ENCODE measurements at places on chromosomes 11 and 22.

DNA sequence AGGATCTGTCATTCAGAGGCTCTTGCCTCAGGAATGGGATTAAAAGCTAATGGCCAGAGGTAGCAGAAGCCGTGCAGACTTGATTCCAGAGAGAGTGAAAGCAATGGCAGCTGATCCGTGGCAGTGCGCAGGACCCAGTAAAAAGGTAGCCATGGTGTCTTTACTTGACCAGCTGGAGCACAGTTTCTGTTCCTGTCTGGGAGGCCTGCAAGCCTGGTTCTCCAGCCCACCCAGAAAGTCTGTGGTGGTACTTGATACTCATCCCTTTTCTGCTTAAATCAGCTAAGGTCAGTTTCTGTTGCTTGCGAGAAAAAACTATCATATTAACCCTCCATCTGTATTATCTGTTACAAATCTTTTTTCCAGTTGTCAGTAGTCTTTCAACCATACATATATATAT, 86.7 kb downstream of the RPS6KA4 start:
- no peak for DNase-seq

GRCh38 chr22:30253205-30253852, 6.8 kb upstream of the LIF start:
- no peak for DNase-seq

- no peak for DNase-seq
Observed at GRCh38 chr11:64853709-64854108, 9.3 kb upstream of the CDC42BPG start.

GRCh38 chr11:78784321-78785061, 209.8 kb upstream of the NARS2 start:
- DNase-seq, result no peak

DNA sequence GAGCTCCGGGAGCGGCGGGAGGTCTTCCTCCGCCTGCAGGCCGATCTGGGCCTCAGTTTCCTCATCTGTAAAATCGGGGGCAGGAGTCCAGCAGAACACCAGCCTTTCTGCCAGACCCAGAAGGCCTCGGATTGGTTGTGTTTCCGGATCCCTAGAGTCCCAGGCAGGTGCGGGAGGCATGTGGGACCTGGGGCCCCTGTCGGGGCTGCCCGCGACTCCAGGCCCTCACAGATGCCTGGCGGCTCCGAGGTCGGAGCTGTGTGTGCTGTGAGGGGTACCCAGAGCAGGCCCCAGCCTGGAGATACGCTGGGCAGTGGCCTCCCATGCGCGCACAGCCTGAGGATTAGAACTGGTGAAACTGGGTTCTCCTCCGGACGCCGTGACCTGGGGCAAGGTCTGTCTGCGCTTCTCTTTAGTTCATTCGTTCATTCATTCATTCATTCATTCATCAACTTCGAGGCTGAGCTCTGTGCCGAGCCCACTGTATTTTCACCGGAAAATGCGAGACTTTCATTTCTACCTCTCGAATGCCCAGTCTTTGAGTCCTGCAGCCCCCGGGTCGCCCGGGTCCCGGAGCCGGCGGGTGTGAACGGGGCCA, 24.6 kb downstream of the FLRT1 start:
- DNase-seq, result no peak

DNA sequence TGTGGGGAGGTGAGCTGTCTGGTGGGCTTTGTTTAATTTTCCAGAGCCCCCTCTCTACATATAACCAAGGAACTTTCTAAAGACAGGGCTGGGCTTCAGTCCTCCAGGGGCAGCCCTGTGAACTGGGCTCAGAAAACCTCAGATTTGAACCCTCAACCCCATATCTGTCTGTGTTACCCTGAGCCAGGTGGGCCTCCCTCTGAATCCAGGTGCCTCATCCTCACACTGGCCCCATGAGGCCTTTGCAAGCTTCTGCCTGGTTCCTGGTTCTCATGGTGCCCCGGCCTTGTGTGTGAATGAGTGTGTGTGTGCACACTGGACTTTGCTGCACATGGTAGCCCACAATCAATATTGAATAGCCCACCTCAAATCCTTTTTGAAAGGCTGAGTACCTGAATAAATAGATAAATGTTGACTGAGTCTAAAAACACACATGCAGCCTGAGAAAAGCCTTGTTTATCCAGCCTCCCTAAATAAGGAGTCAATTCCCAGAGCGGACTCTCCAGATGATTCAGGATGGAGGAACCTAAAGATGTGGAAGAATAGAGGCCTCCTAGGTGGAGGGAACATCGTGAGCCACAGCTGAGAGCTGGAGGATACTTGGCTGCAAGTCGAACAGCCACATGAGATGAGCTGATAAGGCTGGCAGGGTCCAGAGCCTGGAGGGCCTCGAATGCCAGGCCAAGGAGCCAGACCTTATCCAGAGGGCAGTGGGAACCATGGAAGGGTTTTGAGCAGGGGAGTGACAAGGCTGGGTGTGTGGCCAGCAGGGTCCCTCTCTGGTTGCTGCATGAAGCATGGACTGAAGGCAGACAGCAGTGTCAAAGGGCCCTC, 28.1 kb upstream of the P2RY2 start:
- DNase-seq, result no peak

- DNase-seq, result no peak
Observed at GRCh38 chr22:33605221-33605620, 315.1 kb downstream of the LARGE1 start.

GRCh38 chr11:82796998-82797961, 63.6 kb upstream of the FAM181B start:
- DNase-seq, result no peak

DNA sequence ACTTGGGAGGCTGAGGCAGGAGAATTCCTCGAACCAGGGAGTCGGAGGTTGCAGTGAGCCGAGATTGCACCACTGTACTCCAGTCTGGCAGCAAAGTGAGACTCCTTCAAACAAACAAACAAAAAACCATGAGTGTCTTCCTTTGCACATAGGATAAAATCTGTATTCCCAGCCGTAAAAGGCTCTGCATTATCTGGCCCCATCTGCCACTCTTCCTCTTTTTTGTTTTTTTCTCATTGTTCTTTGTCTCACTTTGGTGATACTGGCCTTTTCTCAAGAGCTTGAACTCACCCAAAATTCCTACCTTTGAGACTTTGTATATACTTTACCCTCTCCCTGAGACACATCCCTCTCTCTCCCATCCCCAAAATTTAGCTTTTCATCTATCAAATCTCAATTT, 17.6 kb downstream of the FDX1 start:
- no peak for DNase-seq

GRCh38 chr22:44424867-44425693, 73.0 kb downstream of the RTL6 start:
- no peak for DNase-seq

DNA sequence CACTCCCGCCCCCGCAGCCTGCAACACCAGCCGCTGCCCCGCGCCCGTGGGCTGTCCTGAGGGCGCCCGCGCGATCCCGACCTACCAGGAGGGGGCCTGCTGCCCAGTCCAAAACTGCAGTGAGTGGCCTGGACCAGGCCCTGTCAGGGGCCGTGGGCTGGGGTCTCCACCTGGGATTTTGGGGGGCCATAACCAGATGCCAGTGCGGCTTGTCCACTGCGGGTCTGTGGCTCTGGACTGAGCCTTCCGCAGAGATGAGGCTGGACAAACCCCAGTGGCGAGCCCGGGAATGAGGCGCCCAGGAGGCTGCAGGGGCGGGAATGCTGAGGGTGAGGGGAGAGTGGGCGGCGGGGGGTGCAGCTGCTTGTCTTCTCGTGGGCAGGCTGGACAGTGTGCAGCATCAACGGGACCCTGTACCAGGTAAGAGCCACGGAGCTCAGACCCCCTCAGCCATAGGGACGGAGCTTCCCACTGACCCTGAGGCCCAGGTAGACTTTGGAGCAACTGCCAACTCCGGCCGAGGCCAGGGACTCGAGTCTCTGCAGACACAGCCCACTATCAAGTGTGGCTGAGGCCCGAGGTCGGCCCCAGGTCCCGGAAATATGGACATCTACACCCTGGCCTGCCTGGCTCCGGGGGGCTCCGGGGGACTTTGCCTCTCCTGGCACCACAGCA, 24.8 kb upstream of the MUC5B start:
- no peak for DNase-seq

GRCh38 chr11:14381968-14382367, 23.0 kb upstream of the RRAS2 start:
- DNase-seq, result no peak

- DNase-seq, result no peak
Observed at GRCh38 chr22:35838855-35839576, 121.3 kb downstream of the APOL5 start.

- no peak for DNase-seq
Observed at GRCh38 chr11:17575431-17576425, 28.7 kb downstream of the OTOG start.

DNA sequence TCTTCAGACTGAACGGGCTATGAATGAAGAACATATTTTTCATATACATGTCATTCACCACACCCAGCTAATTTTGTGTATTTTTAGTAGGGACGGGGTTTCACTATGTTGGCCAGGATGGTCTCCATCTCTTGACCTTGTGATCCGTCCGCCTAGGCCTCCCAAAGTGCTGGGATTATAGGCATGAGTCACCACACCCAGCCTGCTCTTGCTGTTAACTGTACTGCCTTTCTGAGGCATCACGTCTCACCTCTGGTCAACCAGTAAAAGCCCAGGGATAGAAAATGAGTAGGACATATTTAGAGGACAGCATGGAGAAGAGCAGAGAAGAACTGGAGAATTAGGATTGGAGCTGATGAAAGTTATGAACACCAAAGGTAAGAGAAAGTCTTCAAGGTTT, 55.6 kb downstream of the APOL3 start:
- no peak for DNase-seq

DNA sequence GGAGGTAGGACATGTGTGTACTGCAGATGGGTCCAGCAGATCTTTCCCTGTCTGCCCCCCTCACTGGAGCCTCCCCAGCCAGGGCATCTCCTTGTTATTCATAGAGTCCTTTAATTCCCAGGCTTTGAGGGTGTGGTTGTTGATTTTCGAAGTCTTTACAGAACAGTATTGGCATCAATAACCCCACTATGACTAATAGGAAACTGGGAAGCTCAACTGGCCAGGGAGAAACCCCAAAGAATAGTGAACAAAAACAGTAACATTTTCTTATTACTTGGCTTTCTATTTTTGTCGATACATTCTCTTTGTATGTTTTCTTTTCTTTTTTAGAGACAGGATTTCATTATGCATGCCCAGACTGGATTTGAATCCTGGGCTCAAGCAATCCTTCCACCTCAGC, 57.9 kb downstream of the NF2 start:
- DNase-seq, result no peak

GRCh38 chr22:27876684-27877083, 42.4 kb downstream of the PITPNB start:
- no peak for DNase-seq

DNA sequence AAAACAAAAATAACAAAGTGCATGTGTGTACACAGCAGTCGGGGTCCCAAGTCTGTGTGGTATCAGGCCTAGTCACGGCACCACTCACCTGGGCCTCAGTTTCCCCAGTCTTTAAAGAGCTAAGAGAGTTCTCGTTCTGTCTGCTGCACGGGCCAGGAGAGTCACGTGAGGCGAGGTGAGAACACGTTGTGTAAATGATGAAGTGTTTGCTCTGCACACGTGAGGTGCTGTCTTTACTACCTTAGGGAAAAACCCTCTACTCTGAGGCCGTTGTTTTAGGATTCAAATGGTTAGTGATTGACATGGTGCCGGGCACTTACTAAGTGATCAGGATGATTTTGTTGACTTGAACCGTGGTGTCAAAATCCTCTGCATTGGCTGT, 86.5 kb upstream of the PPARA start:
- no peak for DNase-seq

GRCh38 chr11:32913445-32913844, 20.8 kb downstream of the QSER1 start:
- no peak for DNase-seq

DNA sequence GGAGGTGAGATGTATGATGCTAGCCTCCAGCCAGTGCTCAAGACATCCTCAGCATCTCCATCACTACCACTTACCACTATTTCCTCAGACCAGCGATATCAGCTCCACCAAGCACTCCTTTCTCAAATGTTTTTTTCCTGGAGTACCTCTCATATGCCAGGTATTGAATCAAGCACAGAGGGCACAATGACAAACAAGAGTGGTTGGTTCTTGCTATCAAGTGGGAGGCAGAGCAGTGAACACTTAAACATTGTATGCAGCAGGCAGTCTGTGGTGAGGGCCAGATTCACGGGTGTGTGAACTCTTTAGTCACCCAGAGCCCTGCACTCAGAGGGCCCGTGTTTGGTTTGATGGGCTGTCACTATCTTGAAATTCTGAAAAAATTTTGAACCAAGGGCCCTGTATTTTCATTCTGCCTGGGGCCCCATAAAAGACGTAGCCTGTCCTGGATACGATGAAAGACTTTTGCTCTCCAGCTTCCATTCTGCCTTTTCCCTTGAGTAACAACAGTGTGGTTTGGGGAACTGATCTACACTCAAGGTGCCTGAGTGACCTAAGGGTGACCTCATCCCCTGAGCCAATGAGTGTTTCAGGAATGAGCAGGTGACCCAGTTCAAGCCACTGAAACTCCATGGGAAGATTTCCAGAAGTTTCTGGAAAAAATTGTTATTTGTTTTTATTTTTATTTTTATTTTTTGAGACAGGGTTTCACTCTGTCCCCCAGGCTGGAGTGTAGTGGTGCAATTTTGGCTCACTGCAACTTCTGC, 348.4 kb upstream of the NARS2 start:
- no peak for DNase-seq

- DNase-seq, result no peak
Observed at GRCh38 chr11:86097980-86098379, 29.1 kb upstream of the PICALM start.

- DNase-seq, result no peak
Observed at GRCh38 chr11:44671234-44671633, 55.5 kb upstream of the TSPAN18 start.

GRCh38 chr11:130826572-130826971, 89.7 kb downstream of the SNX19 start:
- DNase-seq, result no peak

- DNase-seq, result no peak
Observed at GRCh38 chr11:85464283-85464682, 162.9 kb downstream of the DLG2 start.

DNA sequence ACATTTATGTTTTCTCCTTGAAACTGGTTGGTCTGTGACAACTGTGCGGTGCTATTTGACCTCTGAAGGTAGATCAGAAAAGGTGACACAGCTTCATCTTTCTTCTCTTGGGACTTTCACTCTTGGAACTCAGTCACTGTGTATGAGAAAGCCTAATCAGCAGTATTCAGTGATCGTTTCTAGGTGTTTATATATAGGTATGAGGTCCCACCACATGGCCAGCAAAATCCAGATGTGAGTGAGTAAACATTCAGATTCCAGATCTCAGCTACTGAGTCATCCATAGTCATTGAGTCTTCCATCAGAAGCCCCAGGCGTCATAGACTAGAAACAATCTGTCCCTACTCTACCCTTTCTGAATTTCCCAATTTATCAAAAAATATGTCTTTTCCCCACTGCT, 117.3 kb upstream of the CTSC start:
- DNase-seq, result no peak

- DNase-seq, result no peak
Observed at GRCh38 chr11:25613451-25613850, 718.5 kb upstream of the ANO3 start.
